ENCODE measurements at places on chromosomes 13 and 19. TPM values are rescaled to one million over a fixed set of nuclear protein-coding genes. Genes with fewer than 3 reads are reported as not detected.

Gene SYCN
- not detected for total RNA-seq

Gene NLRP5
- total RNA-seq: not detected

DNA sequence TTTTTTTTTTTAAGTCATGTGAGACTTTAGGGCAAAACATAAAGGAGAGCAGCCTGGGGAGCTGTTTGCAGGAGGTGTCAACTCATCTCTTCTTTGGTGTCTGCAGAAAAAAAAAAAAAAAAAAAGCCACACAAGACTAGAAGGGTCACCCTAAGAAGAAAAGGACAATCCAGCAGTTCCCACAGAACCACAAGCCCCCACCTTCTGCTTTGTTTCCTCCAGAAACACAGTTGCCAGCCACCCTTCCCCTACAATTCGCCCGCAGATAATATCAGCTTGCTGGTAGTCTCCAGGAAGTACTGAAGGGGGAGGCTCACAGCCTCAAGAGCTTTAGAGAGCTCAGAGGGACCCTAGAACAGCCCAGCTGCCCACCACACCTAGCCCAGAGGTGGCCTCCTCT, 22.3 kb upstream of the ZBTB7A start:
- H3K4me3 ChIP-seq: peak overlapping the region; percentile 24
- peak overlapping the region; percentile 88 for H3K27ac ChIP-seq
- H3K27me3 ChIP-seq: no peaks in the 10 kb centered on the region

- H3K27ac ChIP-seq: no peak overlapping the region
- H3K4me3 ChIP-seq: no peak overlapping the region
- peaks cover 7% of the 10 kb centered on the region for H3K4me1 ChIP-seq
- no peaks in the 10 kb centered on the region for H3K36me3 ChIP-seq
- H3K27me3 ChIP-seq: no peaks in the 10 kb centered on the region
Observed at GRCh38 chr13:51998723-51999509, 12.3 kb downstream of the ATP7B start.

GRCh38 chr19:4414800-4415321, 12.4 kb downstream of the CHAF1A start:
- H3K27me3 ChIP-seq: no peaks in the 10 kb centered on the region
- no peaks in the 10 kb centered on the region for H3K4me1 ChIP-seq
- no peak for DNase-seq
- no peak overlapping the region for H3K4me3 ChIP-seq
- H3K27ac ChIP-seq: no peak overlapping the region
- peaks cover 67% of the 10 kb centered on the region for H3K36me3 ChIP-seq

Data from thymus (tissue), 14 donors.